ENCODE measurements at places on chromosomes 12 and 14.

- DNase-seq: no peak
Observed at GRCh38 chr14:80956922-80957321, 1.5 kb downstream of the TSHR start.

- peak; percentile 75 for DNase-seq
Observed at GRCh38 chr12:68406134-68406576, 74.0 kb upstream of the MDM1 start.

DNA sequence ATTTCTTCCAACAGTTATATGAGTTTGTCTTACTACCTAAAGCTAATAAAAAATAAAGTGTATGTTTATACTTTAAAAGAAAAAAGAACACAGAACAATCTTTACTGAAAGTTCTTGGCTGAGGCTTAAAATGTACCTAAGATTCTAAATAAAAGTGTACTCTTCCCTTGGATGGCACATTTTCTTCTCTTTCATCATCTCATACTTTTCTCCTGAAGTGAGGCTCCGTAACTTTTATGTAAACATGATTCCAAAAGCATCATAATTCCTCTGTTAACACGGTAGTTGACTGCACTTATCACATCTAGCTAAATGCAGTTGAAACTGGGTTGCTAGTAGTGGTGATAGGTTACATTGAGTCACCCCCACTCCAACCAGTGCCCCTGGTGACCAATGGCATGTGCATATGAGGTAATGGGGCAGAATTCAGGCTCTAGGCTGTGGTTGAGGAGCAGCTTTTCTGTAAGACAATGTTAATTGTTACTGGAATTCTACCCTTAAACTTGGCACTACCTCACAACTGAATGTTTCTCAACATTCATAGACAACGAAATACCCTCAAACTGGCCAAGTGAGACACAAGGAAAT lies 38.4 kb downstream of the WASHC3 start:
- DNase-seq: peak; percentile 18

GRCh38 chr12:93183940-93184671 lies 193.6 kb upstream of the NUDT4 start:
- DNase-seq: no peak

DNA sequence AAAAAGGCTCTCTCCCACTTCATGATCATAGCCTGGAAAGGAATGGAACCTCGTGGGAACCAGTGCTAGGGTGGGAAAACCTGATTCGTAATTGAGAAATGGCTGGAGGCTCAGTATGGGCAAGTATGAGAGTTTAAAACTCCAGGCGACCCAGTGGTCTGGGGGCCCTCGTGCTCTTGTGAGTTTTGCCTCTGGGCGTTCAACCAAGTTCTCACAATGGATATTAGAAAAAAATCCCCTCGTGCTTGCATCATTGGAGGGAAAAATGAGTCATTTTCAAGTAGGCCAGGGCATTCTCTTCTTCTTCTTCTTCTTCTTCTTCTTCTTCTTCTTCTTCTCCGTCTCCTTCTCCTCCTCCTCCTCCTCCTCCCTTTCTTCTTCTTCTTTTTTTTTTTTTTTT lies 39.0 kb downstream of the GPR68 start:
- DNase-seq: no peak

DNA sequence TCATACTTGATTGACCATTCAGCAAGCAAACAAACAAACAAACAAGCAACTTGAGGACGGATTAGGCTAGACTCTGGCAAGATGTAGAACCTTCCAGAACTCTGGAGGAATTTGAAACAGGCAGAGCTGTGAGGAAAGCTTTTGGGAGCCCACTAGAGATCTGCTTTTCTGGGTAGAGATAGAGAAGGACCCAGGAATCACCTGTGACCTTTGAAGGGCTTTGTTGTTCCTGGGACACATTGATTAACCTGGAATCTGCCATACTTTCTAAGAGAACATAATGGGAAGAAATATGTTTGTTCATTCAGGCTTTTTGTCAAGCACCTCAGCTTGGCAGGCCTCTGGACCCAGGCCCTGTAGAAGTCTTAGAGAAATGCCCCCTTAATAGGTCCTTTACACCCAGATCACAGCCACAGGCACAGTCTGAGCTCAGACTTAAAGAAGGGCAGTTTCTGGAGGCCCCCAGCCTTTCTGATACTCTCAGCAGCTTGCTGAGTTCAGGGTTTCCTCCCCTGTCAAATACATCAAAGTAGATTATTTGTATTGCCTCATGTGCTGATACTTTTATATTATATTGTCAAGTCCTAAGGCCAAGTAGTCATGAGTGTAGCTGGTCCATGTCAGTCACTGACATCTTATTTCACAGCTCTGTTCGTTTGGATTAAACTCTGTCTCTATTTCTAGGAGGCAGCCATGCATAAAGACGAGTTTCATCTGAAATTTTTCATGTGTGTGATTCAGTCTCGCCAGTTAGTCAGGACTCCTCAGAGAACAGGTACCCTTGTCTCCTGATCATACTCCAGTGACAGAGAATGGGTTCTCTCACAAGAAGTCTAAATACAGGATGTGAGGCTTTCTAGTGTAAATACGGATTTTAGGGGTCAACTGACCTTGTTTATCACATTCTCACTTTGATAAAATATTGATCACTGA lies 1.1 kb upstream of the SENP1 start:
- DNase-seq: no peak

- DNase-seq: no peak
Observed at GRCh38 chr12:12315838-12316237, 34.2 kb downstream of the MANSC1 start.

GRCh38 chr14:23608454-23608853 lies 27.7 kb upstream of the DHRS2 start:
- DNase-seq: no peak

GRCh38 chr12:26136688-26137087 lies 11.9 kb upstream of the BHLHE41 start:
- DNase-seq: no peak

GRCh38 chr12:113649256-113649830 lies 177.7 kb upstream of the LHX5 start:
- no peak for DNase-seq

GRCh38 chr14:91854327-91854934 lies 12.9 kb downstream of the TC2N start:
- DNase-seq: no peak

DNA sequence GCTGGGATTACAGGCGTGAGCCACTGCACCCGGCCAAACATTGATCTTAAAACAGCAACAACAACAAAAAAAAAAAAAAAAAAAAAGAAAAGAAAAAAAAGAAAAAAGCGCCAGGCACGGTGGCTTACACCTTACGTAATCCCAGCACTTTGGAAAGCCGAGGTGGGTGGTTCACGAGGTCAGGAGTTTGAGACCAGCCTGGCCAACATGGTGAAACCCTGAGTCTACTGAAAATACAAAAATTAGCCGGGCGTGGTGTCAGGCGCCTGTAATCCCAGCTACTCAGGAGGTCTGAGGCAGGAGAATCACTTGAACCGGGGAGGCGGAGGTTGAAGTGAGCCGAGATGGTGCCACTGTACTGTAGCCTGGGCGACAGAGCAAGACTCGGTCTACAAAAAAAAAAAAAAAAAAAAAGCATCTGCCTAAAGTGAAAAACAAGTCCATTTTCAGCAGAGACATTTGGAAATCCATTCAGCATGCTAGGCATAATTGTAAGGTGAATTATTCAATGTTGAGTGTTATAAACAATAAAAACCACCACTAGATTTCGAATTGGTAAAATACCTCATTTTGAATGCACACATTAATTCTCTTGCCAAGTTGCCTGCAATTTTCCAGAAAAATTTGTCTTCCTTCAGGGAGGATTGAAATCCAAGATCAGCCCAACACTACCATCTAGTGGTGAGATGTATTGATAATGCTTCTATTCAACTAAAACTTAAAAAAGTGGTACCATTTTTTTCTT lies 8.0 kb upstream of the CERS5 start:
- peak; percentile 21 for DNase-seq

DNA sequence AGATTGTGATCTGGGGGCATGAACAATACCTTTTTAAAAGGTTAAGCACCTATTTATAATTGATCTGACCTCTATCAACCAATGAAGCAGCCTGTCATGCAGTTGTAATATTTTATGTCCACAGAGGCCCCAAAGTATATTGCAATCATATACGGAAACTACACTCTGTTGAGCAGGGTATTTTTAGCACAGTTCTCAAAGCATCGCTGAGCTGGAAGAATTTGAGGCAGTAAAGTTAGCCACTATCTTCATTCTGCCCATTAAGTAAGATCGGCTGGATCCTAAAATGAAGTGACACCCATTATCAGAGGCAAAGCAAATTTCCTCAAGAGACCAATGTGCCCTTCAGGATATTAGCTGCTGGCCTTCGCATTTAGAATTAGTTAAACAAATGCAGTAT lies 47.7 kb upstream of the GRIP1 start:
- DNase-seq: no peak

GRCh38 chr12:132524405-132524804 lies 34.5 kb downstream of the FBRSL1 start:
- peak; percentile 45 for DNase-seq

DNA sequence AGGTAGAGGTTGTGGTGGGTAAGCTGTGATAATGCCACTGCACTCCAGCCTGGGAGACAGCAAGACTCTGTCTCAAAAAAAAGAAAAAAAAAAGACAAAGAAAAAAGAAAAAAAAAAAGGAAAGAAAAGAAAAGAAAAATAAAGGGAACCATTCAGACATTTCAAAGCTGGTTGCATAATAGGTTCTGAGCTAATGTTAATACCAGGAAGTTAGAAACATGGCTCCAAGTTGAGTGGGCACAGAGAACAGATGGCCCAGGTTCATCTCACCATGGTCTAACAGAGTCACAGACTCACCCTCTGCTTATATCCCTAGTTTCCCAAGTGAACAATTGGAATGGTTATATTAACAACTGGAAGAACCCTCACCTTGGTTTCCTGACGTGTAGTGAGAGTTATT lies 17.4 kb upstream of the ZDHHC17 start:
- DNase-seq: no peak

GRCh38 chr12:12883369-12884001 lies 7.9 kb upstream of the GPRC5A start:
- no peak for DNase-seq

- DNase-seq: no peak
Observed at GRCh38 chr12:14303661-14304155, 61.8 kb upstream of the ATF7IP start.

DNA sequence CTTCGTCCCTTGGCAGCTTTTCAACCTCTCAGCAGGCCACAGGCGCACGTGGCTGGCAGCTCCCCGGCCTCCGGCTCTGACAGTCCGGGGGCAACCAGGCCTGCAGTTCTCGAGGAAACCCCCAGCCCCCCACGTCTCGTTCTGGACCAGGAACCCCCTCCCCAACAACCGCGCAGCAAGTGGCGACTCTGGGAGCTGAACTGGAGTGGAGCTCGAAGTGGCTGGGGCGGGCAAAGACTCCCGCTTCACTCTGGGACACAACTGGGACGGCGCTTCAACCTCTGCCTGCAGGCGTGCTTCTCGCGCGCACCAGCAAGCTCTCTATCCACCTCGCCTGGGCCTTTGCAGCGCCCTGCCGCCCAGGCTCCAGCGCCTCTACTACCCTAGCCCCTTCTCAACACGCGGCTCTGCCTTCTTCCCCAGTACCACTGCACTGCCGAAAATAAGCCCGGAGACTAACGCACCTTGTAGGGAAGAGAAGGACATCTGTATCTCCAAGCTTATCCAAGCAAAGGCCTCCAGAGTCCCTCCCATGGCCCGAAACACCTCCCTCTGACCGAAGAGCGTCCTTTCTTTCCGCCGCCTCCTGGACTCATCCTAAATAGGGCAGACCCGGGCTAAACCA lies 2.4 kb upstream of the NKX2-1 start:
- peak; percentile 13 for DNase-seq

DNA sequence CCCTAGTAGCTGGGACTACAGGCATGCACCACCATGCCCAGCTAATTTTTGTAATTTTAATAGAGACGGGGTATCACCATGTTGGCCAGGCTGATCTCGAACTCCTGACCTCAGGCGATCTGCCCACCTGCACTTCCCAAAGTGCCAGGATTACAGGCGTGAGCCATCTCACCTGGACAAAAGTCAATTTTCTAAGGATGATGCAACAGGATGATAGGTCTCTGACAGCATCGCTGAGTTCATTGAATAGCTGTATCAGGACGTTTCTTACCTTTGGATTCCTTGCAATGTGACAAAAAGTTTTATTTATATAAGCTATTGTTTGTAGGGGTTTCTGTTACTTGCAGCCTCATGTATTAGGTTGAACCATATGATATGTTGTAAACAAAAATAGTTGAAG lies 55.5 kb upstream of the PCED1B start:
- no peak for DNase-seq

DNA sequence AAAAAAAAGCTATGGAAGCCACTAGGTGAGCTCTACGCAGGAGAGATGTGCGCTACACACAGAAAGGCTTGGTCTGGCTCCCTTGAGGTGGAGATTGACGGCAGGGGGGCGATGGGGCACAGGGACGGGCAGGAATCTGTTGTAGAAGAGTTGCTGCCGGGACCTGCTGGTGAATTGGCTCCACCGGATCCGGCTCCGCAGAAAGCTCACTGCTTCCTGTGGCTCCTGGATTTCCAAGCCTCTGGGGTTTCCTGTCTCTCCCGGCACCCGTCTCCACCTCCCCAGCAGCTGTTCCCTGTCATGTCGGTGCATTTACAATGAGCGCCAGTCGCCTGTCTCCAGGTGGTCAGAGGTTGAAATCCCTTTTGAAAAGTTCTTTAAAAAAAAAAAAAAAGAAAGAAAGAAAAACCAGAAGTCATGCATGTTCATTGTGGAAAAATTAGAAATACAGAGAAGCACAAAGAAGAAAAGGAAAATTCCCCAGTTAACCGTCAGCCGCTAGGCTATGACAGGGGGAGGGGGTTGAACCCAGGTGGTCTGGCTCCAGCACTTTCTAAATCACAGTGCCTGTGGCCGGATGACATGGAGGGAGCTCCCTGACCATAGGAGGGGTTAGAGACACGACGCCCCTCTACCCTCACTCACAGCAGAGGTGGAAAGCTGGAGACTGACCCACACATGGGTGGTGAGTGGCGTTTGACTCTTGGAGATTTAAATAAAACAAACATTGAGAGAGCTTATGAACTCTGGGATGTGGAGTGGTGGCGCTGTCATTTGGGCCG lies 20.8 kb downstream of the FAM222A start:
- DNase-seq: no peak

GRCh38 chr12:26680727-26681455 lies 152.1 kb downstream of the ITPR2 start:
- peak; percentile 10 for DNase-seq

DNA sequence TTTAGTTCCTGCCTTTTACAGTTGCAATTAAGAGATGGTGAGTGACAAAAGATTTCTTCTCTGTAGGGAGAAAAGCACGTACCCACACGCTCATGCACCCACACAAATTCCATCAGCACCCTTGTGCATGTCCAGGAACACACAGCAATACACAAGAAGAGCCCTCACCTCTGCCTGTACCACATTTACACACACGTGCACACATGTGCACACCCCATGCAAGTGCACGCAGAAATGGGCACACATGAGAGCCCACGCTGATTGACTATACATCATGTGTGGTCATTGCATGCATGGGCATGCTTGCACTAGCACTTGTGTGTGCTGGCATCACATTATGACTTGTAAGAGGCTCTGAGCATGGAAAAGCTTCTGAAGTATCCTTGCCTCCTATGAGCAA lies 70.5 kb downstream of the SERPINA3 start:
- DNase-seq: no peak

- DNase-seq: peak; percentile 41
Observed at GRCh38 chr12:8065991-8066594, at the start of gene C3AR1. C3AR1 (minus strand) TSS chr12:8066359; CDS start chr12:8060185, 6,174 bp downstream.

GRCh38 chr14:68246074-68246785 lies 426.7 kb downstream of the RAD51B start:
- no peak for DNase-seq

- no peak for DNase-seq
Observed at GRCh38 chr14:85554106-85554505, 24.2 kb downstream of the FLRT2 start.

Data from AG08396 (cell line).